ENCODE measurements at places on chromosomes 13 and 19.

GRCh38 chr13:60584976-60585375 lies 188.0 kb downstream of the TDRD3 start:
- DNase-seq = no peak

- no peak for DNase-seq
These were observed 29.2 kb downstream of the SIPA1L3 start for GRCh38 chr19:37936166-37936565.

DNA sequence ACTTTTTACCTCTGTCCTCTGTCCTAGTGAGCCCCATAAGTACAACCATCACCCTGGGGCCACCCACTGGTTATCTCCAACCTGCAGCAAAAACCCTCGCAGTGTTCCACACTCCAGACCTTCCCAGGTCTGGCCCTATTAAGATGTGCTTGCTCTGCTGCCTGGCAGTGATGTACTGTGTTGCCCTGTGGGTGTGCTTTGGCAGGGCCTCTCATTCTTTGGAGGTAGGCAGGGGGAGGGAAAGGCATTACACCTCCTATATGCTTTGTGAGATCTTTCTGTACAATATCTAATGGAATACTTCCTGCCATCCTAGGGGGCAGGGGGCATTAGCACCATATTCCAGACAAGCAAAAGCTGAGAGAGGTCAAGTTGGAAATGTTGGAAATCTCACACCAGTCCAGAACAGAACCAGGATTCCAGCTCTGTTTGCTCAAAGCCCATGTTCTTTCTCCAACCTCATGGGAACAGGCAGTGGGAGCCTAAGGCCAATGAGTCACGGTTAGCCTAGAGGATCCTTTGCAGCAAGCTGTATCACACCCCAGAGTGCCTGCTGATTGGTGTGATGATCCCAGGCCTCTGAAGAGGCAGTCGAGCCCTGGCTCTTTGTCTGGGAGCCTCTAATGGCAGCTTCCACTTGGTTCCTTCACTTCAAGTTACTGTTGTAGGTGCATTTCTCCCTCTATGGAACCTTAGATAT lies 59.7 kb upstream of the UBL3 start:
- no peak for DNase-seq

DNA sequence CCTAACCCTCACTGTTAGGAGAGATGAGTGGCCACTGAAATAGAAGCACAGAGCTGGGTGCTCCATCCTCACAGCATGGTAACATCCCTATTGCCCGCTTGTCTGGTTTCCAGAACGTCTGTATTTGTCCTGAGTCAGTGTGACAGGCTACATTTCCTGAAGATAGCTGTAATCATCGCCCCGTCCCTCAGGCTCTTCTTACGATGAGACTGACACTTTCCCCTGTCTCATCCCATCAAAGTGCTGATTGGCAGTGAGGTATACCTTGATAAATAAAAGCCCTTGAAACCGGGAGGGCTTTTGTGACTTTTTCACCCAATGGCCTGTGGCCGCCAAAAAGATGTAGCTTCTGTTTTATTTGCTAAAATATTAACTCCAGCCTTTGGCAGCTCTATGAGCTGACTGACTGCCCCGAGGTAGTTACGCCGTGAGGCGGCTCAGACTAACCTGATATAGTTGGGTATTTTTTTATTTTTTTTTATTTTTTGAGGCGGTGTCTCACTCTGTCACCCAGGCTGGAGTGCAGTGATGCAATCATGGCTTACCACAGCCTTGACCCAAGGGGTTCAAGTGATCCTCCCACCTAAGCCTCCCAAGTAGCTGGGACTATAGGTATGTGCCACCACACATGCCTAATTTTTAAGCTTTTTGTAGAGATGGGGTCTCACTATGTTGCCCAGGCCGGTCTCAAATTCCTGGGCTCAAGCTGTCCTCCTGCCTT lies 5.7 kb upstream of the LRRC4B start:
- no peak for DNase-seq

GRCh38 chr19:4389511-4390016 lies 10.8 kb downstream of the SH3GL1 start:
- no peak for DNase-seq

- DNase-seq = no peak
These were observed 12.7 kb downstream of the SOX1 start for GRCh38 chr13:112079696-112080095.

DNA sequence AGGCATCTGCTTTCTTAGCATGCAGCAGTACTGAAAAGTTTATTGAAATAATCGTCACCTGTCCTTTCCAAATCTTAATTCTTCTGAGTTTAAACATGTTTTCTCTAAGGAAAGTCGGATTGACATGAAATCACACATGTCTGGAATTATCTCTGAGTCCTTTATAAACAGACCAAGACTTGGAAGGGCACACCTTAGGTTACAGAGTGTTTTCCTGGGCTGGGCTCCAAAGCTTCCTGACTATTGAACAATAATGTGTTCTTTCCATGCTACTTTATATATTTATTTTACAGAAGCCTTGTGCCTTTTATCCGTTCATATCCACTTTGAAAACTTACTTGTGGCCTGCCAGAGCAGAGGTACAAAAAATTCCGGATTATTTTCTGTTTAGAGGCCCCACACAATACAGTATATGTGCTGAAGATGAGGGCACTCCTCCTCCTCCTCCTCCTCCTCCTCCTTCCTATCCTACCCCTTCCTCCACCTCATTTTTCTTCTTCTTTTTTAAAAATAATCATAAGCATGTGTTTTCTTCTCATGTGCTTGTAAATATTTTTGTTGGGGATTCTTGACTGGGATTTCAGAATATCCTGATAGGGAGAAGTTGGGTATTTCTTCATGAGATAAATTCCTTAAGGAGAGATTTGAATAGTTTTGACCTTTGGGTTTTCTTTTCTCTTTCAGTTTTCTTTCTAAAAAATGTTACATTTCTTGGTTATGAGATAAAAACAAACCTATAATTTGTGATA lies 52.3 kb downstream of the LRCH1 start:
- DNase-seq = no peak

DNA sequence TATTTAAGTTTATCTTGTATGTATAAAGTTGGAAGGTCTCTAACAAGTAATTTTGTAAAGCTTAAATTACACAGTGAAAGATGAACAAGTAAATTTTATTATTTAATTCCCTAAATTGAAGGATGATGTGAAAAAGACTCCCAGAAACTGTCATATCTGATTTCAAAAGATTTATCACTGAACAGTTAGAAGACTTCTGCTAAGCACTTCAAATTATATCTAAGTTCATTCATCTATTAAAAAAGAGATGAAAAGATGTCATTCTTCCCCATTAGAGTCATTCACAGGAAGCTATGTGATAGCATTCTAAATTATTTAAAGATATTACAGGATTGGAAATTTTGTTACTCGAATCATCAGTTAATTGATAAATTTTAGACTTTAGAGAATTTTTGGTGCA lies 359.4 kb downstream of the ITGBL1 start:
- DNase-seq = no peak

DNA sequence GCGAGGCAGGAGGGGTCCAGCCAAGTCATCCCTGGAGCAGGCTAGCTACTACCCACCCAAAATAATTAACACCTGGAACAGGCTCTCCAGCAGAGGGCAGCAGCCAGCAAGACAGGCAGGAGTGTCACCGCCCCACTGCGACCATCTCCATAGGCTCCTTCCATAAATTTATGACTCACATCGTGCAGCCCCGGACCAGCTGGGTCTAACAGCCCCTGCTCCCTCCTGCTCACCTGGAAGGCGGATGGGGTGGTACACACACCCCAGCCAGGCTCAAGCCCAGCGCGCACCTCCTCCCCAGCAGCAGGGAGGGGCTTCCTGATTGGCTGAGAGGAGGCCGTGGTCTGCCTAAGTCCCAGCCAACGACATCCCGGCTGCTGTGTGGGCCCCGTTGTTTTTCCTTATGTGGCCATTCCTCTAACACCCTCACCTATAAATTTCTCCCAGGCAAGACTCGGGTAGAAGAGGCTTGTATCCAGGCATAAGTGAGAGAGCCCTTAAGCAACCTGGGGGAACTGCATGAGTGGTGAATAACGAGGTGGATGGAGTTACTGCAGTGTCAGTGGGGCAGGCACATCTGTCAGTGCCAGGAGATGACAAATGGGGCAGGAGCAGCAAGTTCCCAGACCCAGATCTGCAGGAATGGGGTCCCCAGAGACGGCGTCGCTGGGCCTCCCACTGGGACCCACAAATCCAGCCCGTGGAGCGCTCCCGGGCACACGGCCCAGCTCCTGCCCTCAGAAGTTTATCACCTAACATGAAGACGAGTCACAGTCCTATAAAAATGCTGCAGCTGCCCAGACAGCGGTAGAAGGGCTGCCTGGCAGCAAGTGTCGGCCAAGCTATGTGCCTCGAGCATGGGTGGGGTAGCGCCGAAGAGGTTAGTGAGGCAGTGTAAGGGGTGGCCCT lies 43.1 kb downstream of the CEBPG start:
- DNase-seq = no peak

DNA sequence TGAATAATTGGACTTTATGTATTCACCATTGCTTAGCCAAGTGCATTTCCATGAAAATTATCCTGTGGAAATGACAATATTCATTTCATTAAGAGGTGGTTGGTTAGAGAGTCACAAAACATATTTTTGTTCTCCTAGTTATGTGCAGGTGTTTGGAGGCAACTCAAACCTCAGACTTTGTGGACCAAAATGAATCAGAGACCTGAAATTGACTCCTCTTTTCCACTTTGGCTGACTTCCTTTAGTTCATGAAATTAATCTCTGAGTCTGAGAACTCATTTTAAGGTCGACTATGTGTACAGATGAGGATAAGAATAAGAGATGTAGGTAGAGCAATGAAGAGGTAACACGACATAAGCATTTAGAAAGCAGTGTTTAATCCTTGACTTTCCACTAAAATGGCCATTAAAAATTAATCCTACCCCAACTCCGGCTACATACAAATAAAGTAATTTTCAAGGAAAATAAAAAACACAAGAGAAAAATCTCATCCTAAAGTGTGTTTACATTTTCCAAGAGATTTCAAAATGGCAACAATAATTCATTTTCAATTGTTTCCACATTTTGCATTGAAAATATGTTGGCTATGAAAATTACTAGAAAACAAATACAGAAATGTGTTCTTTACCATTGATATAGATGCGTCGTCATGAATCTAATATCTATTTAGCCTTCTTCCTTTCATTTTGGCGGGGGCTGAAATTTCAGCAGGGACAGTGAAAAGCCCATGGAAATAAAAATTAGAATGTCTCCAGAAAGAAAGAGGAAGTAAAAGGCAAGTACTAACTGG lies 185.4 kb upstream of the CSNK1A1L start:
- DNase-seq = no peak

- DNase-seq = no peak
These were observed 128.3 kb downstream of the URI1 start for GRCh38 chr19:30070198-30070967.

DNA sequence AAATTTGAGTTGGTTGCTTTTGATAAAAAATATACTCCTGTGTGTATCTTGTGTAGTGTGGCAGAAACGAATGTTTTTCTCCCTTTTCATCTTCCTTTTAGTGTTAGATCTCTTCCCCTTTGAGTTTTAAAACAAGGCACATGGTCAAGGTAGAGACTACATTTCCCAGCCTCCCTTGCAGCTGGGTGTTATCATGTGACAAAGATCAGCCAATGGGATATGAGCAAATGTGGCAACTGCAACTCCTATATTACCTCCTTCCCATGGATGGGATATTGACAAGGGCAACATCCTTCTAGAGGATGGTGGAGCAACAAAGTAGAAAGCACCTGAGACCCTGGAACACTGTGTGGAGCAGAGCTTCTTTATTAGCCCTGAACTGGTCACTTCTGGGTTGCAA lies 42.4 kb downstream of the ADGRE3 start:
- no peak for DNase-seq

DNA sequence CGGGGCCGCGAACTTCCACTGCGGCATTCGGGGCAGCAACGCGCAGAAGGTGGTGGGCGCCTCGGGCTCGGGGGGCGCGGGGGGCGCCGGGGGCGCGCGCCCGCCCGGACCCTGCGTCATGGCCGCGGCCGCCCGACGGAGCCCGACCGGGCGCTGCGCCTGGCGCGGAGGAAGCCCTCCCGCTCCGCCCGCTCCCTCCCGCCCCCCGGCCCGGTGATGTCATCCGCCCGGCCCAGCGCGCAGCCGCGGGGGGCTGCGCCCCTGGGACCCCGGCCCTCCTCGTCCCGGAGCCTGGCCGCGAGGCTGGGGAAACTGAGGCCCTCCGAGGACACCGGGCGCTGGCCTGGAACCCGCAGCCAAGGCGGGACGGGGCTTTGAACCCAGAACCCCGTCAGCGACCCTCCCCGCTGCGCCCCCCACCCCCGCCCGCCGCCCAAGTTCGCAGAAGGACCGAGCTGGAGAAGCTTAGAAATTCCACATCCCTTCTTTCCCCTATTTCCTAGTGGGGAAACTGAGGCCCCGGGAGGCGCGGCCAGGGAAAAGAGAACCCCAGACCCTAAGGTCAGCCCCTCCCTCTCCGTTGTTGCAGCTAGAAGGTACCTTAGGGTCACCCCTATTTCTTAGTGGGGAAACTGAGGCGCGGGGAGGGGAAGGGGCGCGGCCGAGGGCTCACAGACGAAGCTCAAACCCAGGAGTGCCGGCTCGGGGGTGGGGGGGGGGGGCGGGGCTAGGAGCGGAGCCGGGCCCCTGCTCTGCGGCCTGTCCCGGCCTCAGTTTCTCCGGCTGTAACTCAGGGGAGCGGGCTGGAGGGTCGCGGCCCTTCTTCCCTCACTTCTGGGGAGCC lies at the start of gene SHC2:
TSS of gene SHC2 (minus strand) at position 157 of the 844 bp plus-strand sequence. CDS start at position 120, 37 bp downstream.
- DNase-seq = no peak

DNA sequence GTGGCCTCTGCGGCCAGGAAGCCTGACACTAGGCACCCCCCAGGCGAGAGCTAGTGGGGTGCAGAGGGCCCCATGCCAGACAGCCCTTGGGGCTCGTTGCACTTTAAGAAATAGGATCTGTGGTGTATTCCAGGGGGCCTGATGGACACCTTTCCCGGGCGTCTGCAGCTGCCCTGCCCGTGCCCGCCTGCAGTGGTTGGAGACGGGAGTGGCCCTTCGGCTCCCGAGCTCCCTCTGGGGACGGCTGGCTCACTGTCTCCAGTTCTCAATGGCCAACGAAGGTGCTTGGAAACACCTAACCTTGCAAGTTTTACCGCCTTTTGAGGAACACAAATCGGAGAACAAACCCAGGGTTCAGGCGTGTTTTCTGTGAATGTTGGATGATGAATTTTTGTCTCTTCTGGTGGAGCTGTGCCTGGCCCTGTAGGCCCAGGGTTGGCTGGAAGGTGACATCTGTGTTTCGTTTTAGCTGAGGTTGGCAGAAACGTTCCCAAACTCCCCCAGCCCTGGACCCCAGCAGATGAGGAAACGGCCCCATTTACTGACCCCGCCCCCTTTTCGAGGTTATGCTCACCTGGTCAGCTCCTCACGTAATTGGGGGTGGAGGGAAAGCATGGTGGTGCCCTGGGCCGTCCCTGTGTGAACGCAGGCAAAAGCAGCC lies 17.4 kb upstream of the NPAS1 start:
- DNase-seq = no peak

- DNase-seq = no peak
These were observed 22.6 kb upstream of the USP12 start for GRCh38 chr13:27194209-27194608.

- no peak for DNase-seq
These were observed 13.8 kb downstream of the ATP12A start for GRCh38 chr13:24693862-24694471.

GRCh38 chr13:42277618-42278276 lies 5.8 kb downstream of the AKAP11 start:
- DNase-seq = no peak

Data from GF-D8 (cell line).